Stimulated activated CD4-positive, alpha-beta T cell treated with anti-CD3 and anti-CD28 coated beads, Interleukin-15, amount 100 ng/mL, for 48 hours (primary cell): ENCODE measurements at places on chromosomes 5 and 9.

- DNase-seq: no peak
Measured at GRCh38 chr9:93942161-93942560, 13.0 kb downstream of the BARX1 start.

- DNase-seq: no peak
Measured at GRCh38 chr9:124855566-124855943, 2.3 kb downstream of the WDR38 start.

DNA sequence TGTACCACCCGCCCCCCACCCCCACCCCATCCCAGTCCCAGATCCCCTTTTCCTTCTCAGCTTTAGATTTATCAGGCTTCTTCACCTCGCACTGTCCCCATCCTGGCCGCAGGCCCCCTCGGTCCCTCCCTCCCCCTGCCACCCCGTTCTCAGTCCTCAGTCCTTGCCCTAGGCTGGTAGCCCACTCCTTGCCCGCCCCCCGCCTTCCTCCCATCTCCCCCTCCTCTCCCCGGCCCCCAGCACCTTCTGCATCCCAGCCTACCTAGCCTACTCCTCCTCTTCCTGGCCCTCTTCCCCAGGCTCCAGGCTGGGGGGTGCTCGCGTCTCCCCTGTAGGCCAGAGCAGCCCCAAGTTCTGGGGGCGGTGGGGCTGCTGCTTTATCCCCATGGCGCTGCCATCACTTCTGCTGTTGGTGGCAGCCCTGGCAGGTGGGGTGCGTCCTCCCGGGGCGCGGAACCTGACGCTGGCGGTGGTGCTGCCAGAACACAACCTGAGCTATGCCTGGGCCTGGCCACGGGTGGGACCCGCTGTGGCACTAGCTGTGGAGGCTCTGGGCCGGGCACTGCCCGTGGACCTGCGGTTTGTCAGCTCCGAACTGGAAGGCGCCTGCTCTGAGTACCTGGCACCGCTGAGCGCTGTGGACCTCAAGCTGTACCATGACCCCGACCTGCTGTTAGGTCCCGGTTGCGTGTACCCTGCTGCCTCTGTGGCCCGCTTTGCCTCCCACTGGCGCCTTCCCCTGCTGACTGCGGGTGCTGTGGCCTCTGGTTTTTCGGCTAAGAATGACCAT, 828 bp downstream of the NPR2 start:
- DNase-seq: no peak

- DNase-seq: no peak
Measured at GRCh38 chr9:137294681-137295237, 7.3 kb downstream of the NRARP start.

- no peak for DNase-seq
Measured at GRCh38 chr5:125049721-125050702, 303.6 kb upstream of the ZNF608 start.

DNA sequence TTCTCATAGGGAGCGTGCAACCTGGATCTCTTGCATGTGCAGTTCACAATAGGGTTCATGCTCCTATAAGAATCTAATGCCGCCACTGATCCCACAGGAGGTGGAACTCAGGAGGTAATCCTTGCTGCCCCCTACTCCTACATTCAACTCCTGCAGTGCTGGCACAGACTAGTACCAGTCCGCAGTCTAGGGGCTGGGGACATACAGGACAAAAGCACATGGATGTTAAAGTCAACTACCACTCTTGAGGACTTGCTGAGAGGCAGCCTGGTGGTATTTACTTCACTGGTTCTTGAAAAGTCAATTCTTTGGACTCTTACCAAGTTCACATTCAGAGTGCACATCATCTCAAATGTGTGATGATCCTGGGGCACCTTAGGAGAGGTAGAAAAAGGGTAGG, 33.0 kb downstream of the MTMR12 start:
- DNase-seq: no peak

- no peak for DNase-seq
Measured at GRCh38 chr5:59361454-59361853, 532.1 kb downstream of the PDE4D start.

- DNase-seq: no peak
Measured at GRCh38 chr5:149437391-149438040, 58.4 kb upstream of the IL17B start.

- no peak for DNase-seq
Measured at GRCh38 chr9:12777121-12778022, 2.6 kb downstream of the LURAP1L start.

GRCh38 chr5:73303148-73304079, 130.4 kb downstream of the TMEM174 start:
- DNase-seq: no peak

DNA sequence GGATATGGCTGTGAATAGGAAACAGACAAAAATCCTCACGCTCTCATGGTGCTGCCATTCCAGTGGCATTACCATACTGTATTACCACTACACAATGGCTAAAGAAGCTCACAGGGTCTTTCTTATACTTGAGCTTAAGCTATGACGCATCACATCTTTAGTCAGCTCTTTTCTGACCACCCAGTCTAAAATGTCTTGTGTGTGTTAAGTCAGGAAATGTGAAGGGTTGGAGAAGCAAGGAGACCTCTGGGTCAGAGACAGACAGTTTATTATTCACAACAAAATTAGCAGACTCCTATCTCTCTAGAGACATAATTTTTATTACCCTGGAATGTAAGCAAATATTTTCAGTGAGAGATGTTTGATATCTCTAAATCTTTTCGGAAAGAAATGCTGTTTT, 1583.2 kb upstream of the WWC1 start:
- no peak for DNase-seq

- DNase-seq: no peak
Measured at GRCh38 chr9:124390794-124391658, 24.2 kb downstream of the PSMB7 start.

DNA sequence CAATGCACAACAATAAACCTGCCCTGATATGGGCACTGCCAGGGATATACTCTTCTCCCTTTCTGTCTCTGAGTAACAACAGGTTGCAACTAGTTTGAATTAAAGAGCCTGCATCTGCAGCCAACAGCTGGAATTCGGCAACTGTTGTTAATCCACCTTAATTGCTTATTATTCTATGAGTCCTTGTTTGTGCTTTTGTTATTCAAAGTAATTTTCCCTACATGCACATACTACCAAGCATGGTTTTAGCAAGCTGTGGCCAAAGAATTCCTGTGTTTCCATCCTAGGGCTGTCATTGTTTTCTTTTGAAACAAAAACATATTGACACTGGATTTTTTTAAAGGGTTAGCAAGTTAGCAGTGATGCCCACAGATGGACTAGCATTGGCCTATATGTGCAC, 171.5 kb downstream of the EFNA5 start:
- DNase-seq: no peak

- no peak for DNase-seq
Measured at GRCh38 chr5:91224969-91225368, 158.1 kb downstream of the ARRDC3 start.

DNA sequence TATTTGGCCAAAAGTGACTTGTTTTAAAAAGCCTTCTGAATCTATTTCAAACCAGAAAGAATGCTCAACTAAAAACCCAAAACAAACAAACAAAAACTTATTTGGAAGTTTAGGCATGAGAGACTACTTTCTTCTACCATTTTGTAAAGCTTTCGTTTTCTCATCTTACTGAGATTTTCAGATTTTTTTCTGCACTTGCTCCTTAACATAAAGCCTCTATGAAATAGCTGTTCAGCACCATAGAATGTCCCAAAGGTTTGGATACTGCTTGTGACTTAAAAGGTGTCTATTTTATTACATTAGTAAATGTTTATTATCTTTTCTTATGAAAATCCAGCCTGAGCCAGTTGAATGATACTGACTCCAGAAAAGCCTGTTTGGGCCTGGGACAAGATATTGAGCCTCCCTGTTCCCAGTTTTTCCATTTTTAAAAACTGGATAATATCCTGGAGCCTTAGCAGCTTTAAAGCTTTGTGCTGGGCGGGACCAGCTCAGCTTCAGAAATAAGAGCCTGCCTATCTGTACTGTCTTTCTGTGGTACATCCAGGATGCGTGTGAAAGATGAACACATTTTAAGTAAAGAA, 292.6 kb downstream of the ZSWIM6 start:
- no peak for DNase-seq

DNA sequence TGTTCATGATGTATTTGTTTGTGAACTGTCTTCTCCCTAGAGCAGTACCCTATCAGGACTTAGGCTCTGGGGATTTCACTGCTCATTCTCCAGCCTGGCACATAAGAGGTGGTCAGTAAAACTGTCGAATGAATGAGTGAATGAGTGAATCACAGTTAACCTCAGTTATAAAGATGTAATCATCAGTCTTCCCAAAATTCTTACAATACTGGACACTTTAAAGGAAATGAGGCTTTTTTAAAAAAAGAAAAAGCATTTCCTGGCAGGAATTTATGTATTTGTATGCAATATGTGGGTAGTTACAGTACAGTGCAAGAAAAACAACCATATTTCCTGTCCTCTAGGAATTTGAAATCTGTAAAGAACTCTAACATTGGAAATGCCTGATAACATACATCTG, 59.6 kb downstream of the RAI14 start:
- DNase-seq: no peak

- DNase-seq: peak; percentile 28
Measured at GRCh38 chr5:80754900-80755299, 100.1 kb upstream of the DHFR start.

- no peak for DNase-seq
Measured at GRCh38 chr9:104993291-104993963, 65.5 kb upstream of the ABCA1 start.

DNA sequence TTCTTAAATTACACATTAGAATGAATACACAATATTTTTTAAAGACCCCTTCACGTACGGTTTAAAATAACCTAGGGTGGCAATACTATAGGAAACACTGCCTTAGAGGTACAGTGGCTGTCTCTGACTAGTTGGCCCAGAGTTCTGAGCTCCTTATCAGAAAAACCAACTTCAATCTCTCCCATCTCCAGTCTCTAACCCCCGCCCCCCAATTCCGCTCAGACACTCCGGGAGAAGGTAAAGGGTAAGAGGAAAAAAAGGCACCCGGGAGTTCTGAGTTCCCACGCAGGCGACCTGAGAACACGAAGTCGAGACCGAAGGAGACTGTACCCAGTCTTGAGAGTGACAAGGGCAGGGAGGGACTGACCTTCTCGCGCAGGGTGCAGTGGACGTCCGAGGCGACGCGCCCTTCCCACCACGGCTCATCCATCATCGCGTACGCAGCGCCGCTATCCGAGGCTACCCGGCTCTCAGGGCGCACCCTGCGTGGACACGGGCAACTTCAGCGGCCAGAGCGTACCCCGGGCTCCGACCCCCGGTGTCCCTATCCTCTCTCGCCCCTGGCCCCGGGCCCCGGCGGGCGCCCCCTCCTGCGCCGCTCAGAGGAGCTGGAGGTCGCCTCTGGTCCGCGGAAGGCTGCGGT, 752 bp downstream of the CCNJL start:
- no peak for DNase-seq

GRCh38 chr9:127732444-127732843, 2.6 kb downstream of the TOR2A start:
- DNase-seq: no peak
